ENCODE measurements at places on chromosomes 2 and 18.

GRCh38 chr2:119387381-119388129, 20.8 kb downstream of the DBI start:
- H3K4me3 ChIP-seq = no peak overlapping the region
- H3K4me1 ChIP-seq = peaks cover 15% of the 10 kb centered on the region
- no peak for DNase-seq
- no peaks in the 10 kb centered on the region for H3K36me3 ChIP-seq
- H3K27ac ChIP-seq = no peak overlapping the region
- H3K27me3 ChIP-seq = no peaks in the 10 kb centered on the region

- H3K4me1 ChIP-seq = no peaks in the 10 kb centered on the region
- no peaks in the 10 kb centered on the region for H3K27me3 ChIP-seq
- no peak for DNase-seq
- H3K36me3 ChIP-seq = peaks cover 19% of the 10 kb centered on the region
- no peak overlapping the region for H3K4me3 ChIP-seq
Observed at GRCh38 chr18:62205824-62206223, 18.8 kb downstream of the RELCH start.

DNA sequence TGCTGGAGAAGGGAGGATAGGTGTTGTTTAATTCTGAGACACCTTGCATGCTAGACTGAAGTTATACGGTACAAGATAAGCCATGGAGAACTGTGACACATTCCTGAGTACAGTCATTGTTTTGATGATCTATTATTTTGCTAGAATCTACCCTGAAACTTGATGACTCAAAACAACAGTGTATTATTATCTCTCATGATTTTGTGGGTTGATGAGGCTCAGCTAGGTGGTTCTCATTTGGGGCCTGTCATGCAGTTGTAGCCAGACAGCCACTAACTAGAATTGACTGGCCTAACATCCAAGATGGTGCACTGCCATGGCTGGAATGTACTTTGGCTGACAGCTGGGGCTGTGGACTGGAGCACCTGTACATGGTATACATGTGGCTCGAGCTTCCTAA, 5.4 kb upstream of the IL1R1 start:
- H3K36me3 ChIP-seq = no peaks in the 10 kb centered on the region
- peaks cover 37% of the 10 kb centered on the region for H3K27me3 ChIP-seq
- DNase-seq = no peak
- H3K4me1 ChIP-seq = peaks cover 8% of the 10 kb centered on the region
- no peak overlapping the region for H3K27ac ChIP-seq

- H3K4me1 ChIP-seq = no peaks in the 10 kb centered on the region
- H3K4me3 ChIP-seq = no peak overlapping the region
- no peaks in the 10 kb centered on the region for H3K36me3 ChIP-seq
- no peak for DNase-seq
Observed at GRCh38 chr18:68796936-68797690, 767 bp upstream of the CCDC102B start.

- H3K4me1 ChIP-seq = peaks cover 6% of the 10 kb centered on the region
- no peak overlapping the region for H3K4me3 ChIP-seq
- no peaks in the 10 kb centered on the region for H3K27me3 ChIP-seq
- H3K36me3 ChIP-seq = no peaks in the 10 kb centered on the region
Observed at GRCh38 chr2:221318376-221319130, 253.6 kb downstream of the EPHA4 start.

DNA sequence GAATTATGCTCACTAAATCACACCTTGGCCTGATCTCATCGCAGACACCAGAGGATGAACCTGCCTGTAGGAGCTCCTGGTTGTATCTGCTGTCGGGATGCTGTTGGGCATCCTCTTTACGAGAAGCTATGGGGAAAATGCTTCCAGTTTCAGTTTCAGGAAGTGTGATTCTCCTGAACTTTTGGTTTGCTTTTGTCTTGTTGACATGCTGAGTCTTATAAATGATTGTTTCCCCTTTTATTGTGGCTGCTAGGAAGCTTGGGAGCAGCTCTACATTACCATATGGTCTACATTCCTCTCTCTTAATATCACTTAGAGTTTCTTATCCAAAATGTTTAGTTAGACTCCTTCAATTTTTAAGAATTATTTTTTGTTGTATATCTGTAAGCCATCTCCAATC, 227.5 kb downstream of the MTX2 start:
- H3K27ac ChIP-seq = no peak overlapping the region
- H3K27me3 ChIP-seq = peaks cover 6% of the 10 kb centered on the region

- DNase-seq = no peak
- H3K27ac ChIP-seq = no peak overlapping the region
- H3K4me1 ChIP-seq = no peaks in the 10 kb centered on the region
Observed at GRCh38 chr2:143964891-143965290, 555.0 kb downstream of the ZEB2 start.

- H3K4me1 ChIP-seq = peaks cover 10% of the 10 kb centered on the region
- no peak for DNase-seq
- no peaks in the 10 kb centered on the region for H3K27me3 ChIP-seq
- no peak overlapping the region for H3K4me3 ChIP-seq
- H3K36me3 ChIP-seq = no peaks in the 10 kb centered on the region
Observed at GRCh38 chr2:64537991-64538390, 13.9 kb downstream of the AFTPH start.

GRCh38 chr18:11066038-11066437, 83.3 kb downstream of the PIEZO2 start:
- peaks cover 20% of the 10 kb centered on the region for H3K4me1 ChIP-seq
- H3K4me3 ChIP-seq = no peak overlapping the region
- no peak for DNase-seq

DNA sequence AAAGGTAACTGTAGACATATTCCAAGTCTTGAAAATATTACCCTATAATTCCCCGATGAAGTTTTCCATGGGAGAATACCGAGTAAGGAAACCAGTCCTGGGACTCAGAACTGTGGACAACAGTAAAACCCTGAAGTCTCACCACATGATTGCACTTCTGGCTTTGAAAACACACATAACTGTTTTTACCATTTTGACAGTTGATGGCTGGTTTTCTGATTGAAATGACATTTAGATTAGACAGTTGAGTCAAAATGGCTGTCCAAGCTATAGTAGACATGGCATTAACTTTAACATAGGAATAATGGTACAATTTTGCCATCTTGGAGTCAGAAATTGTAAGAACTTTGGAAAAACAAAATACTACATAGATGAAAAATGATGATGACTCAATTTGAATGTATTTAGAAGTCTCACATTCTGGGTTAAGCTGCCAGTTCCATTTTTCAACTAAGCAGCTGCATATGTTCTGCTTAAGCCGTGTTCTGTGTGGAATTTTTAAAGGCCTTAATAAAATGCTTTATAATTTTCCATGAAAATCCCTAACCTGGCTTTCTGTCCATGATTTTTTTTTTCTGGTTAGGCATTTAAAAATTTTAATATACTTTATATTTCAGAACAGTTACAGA, 38.3 kb upstream of the WIPF1 start:
- H3K36me3 ChIP-seq = peaks cover 5% of the 10 kb centered on the region
- no peak overlapping the region for H3K27ac ChIP-seq
- no peaks in the 10 kb centered on the region for H3K27me3 ChIP-seq
- H3K4me3 ChIP-seq = no peak overlapping the region
- no peak for DNase-seq

GRCh38 chr2:46835520-46835919, 80.1 kb downstream of the MCFD2 start:
- peaks cover 2% of the 10 kb centered on the region for H3K27me3 ChIP-seq
- no peaks in the 10 kb centered on the region for H3K36me3 ChIP-seq
- no peak overlapping the region for H3K27ac ChIP-seq
- DNase-seq = no peak
- no peaks in the 10 kb centered on the region for H3K4me1 ChIP-seq

GRCh38 chr2:169909376-169909775, 82.1 kb downstream of the UBR3 start:
- H3K27ac ChIP-seq = no peak overlapping the region
- H3K36me3 ChIP-seq = peaks cover 2% of the 10 kb centered on the region
- no peak overlapping the region for H3K4me3 ChIP-seq
- no peaks in the 10 kb centered on the region for H3K4me1 ChIP-seq

DNA sequence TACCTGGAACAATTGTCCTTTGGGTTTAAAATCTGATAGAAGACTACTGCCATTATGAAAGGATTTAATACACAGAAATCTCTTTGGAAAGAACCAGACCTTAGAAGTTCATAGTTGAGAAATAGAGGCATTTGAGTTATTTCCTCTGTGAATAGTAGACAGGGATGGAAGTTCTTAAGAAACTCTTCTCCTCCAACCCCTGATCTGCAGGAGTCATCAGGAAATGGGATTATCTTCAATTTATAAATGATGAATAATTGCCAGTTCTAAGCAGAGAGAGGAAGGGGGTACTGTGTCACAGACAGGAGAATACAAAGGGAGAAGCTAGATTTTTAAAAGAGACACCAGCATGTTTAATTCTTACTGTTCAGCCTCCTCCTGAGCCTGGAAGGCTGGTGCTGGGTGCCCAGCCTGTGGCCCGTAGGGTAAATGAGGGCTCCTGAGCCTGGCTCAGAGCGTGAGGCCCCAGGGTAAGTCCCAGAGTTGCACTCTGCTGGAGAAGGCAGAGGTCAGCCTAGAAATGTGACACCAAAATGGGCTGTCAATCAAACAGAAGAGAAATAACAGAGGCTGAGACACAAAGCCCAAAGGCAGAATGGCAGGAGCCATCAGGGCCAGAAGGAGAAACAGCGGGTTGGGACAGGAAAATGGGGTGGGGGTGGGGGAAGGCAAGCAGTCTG, 58.2 kb upstream of the PKDCC start:
- H3K36me3 ChIP-seq = peaks cover 2% of the 10 kb centered on the region
- H3K27me3 ChIP-seq = no peaks in the 10 kb centered on the region
- H3K4me3 ChIP-seq = peak overlapping the region; percentile 33
- peak; percentile 22 for DNase-seq

DNA sequence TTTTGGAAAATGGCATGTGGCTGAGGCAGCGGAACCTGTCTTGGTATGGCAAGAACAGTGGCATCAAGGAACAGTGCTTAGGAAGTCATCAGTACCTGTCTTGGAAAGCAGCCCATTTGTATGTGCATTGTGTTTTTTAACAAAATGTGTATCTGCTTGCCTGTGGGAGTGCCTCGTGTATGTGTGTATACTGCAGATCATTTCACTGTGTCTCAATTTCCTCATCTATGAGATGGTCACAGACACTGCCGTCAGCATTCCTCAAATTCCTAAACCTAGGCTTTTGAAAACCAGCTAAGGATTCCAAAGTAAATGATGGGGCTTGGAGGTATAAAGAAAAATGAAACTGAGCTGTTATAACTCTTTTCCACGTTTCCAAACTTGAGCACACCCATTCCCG, 441.3 kb downstream of the RND3 start:
- H3K36me3 ChIP-seq = no peaks in the 10 kb centered on the region
- H3K27me3 ChIP-seq = no peaks in the 10 kb centered on the region

DNA sequence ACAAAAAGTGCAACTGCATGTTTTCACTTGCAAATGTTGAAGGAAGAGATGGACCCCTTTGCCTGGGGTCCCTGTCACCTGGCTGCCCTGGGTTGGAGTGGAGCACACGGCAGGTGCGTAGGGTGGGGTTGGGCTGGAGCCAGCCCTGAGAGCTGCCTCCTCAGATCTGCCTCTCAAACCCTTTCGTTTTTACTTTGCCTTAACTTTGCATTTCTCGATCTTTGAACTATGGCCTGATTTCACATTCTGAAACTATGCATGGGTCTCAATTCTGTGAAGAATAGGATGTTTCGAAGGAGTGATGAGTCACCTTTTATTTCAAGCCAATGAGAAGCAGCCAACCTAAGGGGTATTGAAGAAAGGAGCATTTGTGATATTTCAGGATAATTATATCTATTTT, 132.8 kb downstream of the ACOXL start:
- no peak overlapping the region for H3K4me3 ChIP-seq
- no peak overlapping the region for H3K27ac ChIP-seq
- peaks cover 13% of the 10 kb centered on the region for H3K27me3 ChIP-seq
- no peak for DNase-seq
- H3K36me3 ChIP-seq = no peaks in the 10 kb centered on the region

GRCh38 chr2:177296040-177296439, 31.5 kb upstream of the NFE2L2 start:
- no peaks in the 10 kb centered on the region for H3K27me3 ChIP-seq
- H3K36me3 ChIP-seq = peaks cover 3% of the 10 kb centered on the region
- H3K4me1 ChIP-seq = peaks cover 17% of the 10 kb centered on the region
- H3K27ac ChIP-seq = no peak overlapping the region
- no peak for DNase-seq
- no peak overlapping the region for H3K4me3 ChIP-seq

GRCh38 chr2:61100801-61101200, 35.1 kb downstream of the SANBR start:
- no peak overlapping the region for H3K27ac ChIP-seq
- DNase-seq = no peak
- no peaks in the 10 kb centered on the region for H3K4me1 ChIP-seq
- H3K36me3 ChIP-seq = peaks cover 24% of the 10 kb centered on the region
- H3K4me3 ChIP-seq = no peak overlapping the region
- no peaks in the 10 kb centered on the region for H3K27me3 ChIP-seq

DNA sequence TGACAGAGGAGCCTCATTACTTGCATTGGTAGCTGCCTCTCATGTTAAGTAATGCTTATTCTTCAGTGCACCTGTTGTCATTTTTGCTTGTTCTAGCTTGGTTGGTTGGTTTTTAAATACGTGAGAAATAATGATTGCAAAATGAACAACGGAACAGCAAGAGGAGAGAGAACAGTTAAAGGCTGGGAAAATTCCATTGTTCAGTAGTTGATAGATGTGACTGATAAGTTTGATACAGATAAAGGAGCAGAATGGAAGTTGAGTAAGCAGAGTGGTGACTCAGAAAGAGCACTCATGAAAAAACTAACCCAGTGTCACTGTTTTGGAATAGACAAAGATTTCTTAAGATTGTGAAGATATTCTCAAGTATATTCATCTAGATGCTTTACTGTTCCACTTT, 50.5 kb downstream of the MTA3 start:
- peak overlapping the region; percentile 1 for H3K27ac ChIP-seq
- peaks cover 21% of the 10 kb centered on the region for H3K36me3 ChIP-seq
- no peaks in the 10 kb centered on the region for H3K27me3 ChIP-seq
- no peak overlapping the region for H3K4me3 ChIP-seq

GRCh38 chr2:9268301-9269080, 61.9 kb downstream of the ASAP2 start:
- H3K27ac ChIP-seq = no peak overlapping the region
- no peak for DNase-seq
- H3K4me1 ChIP-seq = peaks cover 55% of the 10 kb centered on the region
- peaks cover 20% of the 10 kb centered on the region for H3K36me3 ChIP-seq
- no peaks in the 10 kb centered on the region for H3K27me3 ChIP-seq

- H3K36me3 ChIP-seq = no peaks in the 10 kb centered on the region
- no peak for DNase-seq
- H3K27me3 ChIP-seq = no peaks in the 10 kb centered on the region
- no peak overlapping the region for H3K4me3 ChIP-seq
Observed at GRCh38 chr2:49360407-49360767, 206.1 kb upstream of the FSHR start.

- no peak overlapping the region for H3K27ac ChIP-seq
- peaks cover 8% of the 10 kb centered on the region for H3K4me1 ChIP-seq
- H3K36me3 ChIP-seq = no peaks in the 10 kb centered on the region
- H3K4me3 ChIP-seq = no peak overlapping the region
- H3K27me3 ChIP-seq = no peaks in the 10 kb centered on the region
Observed at GRCh38 chr18:63137999-63138435, 181.6 kb downstream of the BCL2 start.

All from neural crest cell (in vitro differentiated cells).